ENCODE measurements at places on chromosomes 3 and 15.

- DNase-seq, result peak; percentile 28
Observed at GRCh38 chr3:123876858-123877257, 7.3 kb downstream of the MYLK start.

DNA sequence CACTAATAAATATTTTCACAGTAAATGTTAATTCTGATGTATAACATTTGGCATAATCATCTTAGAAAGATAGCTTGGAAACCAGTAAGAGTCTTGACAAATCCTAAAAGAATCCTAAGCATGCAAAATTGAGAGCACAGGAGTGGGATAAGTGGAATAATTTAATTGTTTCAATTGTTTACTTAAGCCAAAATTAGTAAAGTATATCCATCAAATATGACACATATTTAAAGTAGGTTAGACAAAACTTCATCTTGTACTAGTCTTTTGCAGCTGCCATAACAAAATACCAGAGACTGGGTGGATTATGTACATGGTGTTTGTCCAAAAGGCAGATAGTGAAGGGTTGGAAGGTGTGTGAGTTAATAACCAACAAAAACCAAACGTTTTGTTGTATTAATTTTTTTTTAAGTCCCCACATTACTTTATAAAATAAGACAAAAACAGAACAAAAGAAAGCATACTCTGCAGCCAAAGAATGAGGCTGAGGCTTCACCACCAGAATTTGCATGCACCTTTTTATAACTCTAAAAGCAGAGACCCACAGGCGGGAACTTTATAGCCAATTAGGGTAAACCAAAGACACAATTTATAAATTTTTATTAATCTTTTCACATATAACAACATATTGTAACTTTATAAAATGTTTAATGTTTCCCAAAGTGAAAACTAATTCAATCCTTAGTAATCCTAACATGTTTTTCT lies 41.9 kb upstream of the CD200R1L start:
- peak; percentile 8 for DNase-seq

- peak; percentile 46 for DNase-seq
Observed at GRCh38 chr3:147383617-147384016, 22.7 kb downstream of the ZIC4 start.

GRCh38 chr15:99247062-99247461 lies 2.3 kb downstream of the TTC23 start:
- DNase-seq, result no peak

DNA sequence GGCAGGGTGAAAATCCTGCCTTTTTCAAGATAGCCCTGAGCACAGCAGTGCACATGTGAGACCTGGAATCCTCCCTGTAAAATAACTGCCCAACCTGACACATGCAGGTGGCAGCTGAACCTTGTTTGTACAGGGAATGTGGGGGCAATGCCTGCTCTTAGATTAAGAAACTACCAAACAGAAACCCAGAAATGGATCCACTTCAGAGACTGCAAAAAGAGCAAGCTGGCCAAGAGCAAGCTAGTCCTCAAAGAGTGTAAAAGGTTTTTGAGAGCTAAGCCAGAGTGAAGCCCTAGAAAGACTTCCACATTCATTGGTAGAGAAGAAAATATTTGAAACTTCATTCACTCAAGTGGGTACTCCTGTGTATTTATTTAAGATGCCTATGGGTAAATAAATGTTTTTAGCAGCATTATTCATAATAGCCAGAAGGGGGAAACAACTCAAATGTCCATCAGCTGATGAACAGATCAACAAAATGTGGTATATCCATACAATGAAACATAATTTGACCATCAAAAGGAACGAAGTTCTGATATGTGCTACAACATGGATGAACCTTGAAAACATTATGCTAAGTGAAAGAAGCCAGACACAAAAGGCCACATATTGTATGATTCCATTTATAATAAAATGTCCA lies 96.0 kb upstream of the TSC22D2 start:
- peak; percentile 47 for DNase-seq

- no peak for DNase-seq
Observed at GRCh38 chr3:138383715-138384465, 35.5 kb downstream of the MRAS start.

DNA sequence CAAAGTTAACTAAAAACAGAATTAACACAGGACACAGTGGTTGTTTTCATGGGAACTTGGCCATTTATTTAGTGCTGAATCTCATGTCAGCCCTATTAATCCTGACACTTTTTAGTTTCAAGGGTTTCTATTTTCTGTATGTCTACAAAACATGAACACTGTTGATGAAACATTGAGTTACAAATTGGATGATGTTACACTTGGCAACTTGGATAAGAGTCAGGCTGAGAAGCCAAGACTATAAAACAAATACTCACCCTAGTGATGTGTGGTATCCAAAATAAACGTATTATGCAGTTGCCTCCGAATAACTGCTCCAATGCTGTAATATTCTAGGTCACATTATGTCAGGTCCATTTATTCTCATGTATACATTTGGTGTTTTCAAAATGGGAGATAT lies 349.6 kb downstream of the ZIC1 start:
- no peak for DNase-seq

DNA sequence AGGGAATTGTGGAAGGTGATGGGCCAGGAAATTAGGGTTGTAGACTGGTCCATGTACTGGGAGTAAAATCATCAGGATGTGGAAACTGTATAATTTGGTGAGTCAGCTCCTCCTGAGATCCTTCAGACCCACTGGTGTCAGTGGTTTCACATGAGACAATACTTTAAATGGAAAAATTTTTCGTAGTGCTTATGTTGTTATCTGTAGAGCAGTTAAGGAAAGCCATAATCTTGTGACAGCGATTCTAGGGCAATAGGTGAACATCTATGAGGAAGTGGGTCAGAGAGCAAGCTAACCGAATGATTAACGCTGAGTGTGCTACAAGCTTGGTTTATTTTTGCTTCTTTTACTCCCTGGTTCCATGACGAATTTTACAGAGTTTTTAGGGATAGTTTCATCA lies 200.6 kb downstream of the CADM2 start:
- no peak for DNase-seq

- peak; percentile 66 for DNase-seq
Observed at GRCh38 chr3:117681619-117682018, 972.0 kb downstream of the TUSC7 start.

GRCh38 chr3:4785551-4785950 lies 193.7 kb upstream of the BHLHE40 start:
- DNase-seq, result no peak

GRCh38 chr3:123766193-123767008 lies 117.7 kb downstream of the MYLK start:
- DNase-seq, result no peak

DNA sequence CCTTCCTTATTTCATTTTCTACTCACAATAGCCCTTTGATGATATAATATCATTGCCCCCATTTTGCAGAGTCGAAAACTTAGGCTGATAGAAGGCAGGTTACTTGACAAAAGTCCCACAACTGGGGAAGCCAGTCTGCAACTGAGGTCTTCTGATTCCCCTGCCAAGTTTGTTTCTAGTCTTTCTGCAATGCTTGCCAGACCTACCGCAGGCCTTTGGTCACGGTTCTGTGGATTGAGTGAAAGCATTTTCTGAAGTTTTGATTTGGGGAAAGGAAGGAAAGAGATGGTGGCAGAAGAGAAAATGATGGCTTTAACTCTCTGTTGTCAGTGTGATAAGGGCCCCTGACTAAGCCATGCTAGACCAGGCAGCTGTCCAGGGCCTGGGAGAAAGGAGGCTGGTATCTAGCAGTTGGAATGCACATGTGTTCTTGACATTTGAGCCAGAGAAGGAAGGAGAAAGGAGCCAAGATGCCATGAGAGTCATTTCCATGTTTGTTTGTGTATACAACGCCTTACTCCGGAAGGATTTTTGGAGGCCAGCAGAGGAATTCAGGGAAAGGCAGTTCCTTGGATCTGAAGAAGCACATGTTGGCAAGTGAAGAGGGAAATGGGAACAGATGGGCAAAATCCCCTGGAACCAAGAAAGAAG lies 29.9 kb downstream of the FAH start:
- peak; percentile 26 for DNase-seq

GRCh38 chr3:5297895-5298294 lies 110.4 kb downstream of the EDEM1 start:
- no peak for DNase-seq

GRCh38 chr15:69979783-69980182 lies 117.9 kb downstream of the TLE3 start:
- DNase-seq, result no peak

GRCh38 chr15:52208306-52208946 lies 17.2 kb upstream of the GNB5 start:
- DNase-seq, result peak; percentile 83

DNA sequence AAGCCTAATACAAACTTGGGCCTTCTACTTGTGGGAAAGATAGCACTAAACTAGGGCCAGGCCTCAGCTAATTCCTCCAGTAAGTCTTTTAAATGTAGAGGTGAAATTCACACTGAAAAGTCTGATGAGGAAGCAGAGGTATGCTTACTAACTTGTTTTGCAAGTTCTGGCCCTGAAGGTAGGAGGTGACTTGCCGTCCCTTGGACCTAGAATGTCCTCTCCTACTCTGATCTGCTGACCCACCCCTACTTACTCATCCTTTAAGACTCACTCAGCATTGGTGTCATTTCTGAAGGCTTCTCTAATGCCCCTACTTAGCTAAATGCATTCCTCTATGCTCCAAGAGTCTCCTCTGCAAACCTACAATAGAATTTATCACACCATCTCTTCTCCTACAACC lies 19.4 kb downstream of the RIOX2 start:
- no peak for DNase-seq

- DNase-seq, result peak; percentile 70
Observed at GRCh38 chr15:57340682-57341259, 35.5 kb upstream of the CGNL1 start.

DNA sequence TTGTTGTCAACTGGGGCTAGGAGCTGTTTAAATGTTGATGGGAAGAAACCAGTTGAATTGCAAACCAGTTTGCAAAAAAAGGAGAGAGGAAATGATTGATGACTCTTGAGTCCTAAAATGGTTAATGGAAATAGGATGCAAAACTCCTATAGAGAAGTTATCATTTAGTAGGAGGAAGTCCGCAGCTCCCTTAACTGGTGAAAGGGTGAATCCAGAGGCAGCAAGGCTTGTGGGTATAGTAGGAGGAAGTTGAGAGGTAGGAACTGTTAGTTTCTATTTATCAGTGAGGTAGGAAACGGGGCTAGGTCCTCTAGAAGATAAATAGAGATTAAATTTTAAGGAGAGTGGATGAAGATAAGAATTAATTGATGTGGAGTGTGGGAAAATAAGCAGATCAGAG lies 15.4 kb downstream of the IREB2 start:
- no peak for DNase-seq

DNA sequence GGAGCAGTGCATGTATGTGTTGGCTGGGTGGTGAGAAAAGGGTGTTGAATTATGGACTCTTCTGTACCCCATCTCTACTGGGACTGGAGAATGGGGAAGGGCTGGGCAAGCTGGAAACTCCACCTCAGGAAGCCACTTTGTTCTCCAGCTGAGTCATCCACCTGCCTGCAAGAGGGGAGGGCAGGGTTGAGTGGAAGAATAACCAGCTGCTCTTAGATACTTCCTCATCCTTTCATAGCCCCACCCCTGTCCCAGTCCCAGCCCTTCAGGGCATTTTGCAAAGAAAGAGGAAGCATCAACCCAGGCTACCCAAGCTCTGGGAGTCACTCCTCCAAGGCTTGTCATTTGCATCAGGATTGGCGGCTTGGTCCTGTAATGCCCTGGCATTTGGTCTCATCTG lies 33.1 kb downstream of the RAB11A start:
- DNase-seq, result peak; percentile 64

- peak; percentile 54 for DNase-seq
Observed at GRCh38 chr3:31876331-31876730, 104.7 kb downstream of the OSBPL10 start.

DNA sequence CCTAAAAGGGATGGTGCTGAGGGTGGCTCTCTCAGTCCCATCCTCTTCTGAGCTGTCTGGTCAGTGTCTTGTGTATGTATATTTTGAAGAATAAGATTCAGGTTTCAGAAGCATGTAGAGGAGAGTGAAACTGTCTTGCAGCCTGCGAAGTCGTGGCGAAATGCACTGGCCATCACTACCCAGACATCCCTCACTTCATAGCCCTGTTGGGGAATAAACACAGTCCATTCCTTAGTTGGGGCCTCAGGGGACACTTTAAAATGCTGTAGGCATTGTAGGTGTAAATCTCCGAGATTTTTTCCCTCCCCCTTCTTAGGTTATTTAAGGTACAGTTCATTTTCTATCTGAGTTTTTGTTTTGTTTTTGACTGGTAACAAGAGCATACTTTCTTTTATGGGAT lies 93.8 kb downstream of the DNASE1L3 start:
- DNase-seq, result no peak

DNA sequence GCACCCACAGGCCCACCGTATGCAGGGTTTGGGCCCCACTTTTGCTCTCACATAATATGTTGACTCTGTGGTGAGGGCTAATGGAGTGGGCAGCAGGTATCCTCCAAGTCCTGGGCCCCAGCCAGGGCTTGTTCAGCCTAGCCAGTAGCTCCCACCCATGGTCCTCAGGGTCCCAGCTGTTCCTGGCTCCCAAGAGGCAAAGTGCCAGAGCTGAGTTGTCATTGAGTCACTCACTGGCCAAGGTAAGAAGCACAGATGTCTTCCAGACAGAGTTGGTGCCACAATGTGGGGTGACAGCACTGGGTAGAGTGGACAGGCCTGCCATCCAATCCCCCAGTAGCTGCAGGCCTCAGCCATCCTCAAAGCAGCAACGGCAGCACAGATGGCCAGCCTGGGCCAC lies 4.3 kb downstream of the SHF start:
- DNase-seq, result no peak

DNA sequence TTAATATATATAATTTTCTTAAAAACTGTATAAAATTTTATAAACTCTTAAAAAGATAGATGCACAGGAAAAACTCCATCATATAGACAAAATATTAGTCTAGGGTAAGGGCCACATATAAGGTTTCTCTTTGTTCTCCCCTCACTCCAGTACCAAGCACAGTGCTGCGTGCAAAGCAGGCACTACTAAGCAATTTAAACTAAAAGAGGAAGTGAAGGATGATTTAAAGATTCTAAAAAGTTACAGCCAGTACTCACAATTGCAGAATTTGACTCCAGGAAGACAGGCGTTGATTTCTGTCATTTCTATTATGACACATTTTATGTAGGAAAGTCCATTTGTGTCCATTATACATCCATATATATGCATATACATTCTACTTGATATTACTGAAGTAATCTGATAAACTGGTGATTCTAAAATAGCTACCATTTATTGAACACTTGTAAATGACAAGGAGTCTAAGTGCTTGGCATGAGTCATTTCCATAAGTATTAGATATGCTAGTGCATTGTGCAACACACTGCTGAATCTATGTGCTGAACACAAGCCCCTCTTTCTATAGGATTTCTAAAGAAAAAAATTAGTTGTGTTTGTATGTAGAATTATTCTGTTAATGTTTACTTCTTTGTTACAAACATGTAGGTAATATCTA lies 785.5 kb upstream of the ARRDC4 start:
- DNase-seq, result peak; percentile 43

GRCh38 chr3:168251371-168251770 lies 155.6 kb upstream of the GOLIM4 start:
- no peak for DNase-seq

DNA sequence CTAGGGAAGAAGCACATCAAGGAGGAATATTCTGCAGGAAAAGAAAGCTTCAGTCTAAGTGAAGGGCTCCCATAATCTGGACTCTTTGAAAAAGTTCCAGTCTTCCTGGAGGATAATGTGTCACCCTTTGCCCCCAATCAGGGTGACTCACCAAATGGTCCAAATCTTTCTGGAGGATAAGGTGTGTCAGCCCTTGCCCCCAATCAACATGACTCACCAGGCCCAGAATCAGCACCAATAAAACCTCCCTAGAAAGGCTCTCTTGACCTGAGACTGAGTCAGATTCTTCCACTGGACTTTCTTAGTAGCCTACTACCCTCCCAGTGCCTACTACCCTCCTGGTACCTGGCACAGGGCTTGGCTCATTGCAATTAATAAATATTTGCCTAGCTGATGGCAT lies 9.5 kb upstream of the ARL14 start:
- peak; percentile 96 for DNase-seq

GRCh38 chr3:180684807-180685206 lies 5.5 kb upstream of the CCDC39 start:
- DNase-seq, result no peak

Data from ELR (cell line).